ENCODE measurements at places on chromosomes 5 and 9.

- no peak for DNase-seq
Observed at GRCh38 chr9:135248721-135249120, 161.3 kb downstream of the OLFM1 start.

DNA sequence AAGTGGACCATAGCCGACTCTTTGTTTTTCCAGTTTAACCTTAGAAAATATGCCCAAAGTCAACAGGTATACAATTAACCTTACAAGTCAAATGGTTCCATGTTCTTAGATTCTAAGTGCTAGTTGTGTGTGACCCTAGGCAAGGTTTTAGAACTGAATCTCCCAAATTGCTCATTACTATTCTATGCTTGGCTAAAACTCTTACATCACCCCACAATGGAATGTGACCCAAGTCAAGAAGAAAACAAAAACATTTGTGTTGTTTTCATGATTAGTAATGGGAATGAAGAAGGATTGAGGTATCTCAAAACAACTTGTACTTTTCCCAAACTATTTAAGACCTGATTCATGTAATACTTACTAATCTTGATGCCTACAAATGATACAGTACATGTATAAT is 159.2 kb downstream of the ARRDC3 start:
- DNase-seq, result no peak

DNA sequence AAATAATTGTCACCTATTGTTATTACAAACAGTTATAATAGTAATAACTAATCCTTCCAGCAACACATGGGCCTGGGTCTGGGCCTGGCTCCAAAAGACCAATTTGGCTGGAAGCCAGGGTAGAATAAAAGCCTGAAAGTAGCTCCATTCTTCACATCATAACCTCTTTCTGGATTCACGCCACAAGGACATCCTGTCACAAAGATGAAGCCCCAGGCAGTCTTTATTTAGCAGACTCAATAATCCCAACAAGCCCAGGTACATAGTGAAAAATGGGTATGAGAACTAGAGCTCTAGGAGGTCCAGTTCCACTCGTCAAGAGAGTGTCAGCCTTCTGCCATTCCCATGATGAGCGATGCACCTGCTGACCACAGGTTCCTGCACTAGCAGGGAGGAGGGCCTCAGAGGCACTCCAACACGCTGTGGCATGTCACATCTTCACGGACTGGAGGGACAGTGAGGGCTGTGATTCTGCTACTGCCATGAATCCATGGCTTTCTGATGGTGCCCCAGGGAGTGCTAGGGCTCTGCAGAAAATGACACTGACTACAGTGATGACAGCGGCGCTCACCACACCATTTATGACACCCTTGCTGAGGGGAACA is 124.9 kb downstream of the SPOCK1 start:
- DNase-seq, result peak; percentile 85

DNA sequence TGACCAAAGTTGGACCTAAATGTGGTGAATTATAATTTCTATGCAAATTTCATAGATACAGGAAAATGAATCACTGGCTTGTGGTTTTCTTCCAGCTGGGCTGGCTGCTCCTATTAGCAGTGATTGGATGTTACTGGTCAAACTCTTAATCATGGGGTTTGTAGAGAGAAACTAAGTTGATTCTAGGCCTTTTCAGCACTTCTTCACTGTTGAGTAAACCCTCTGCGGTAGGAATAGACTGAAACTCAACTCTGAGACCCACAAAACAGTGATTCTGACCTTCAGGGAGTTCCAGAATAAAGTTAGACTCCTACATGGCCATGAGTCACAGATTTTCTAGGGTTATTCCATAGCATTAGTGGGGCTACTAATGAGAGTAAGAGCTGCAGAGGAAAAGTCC is 47.9 kb upstream of the FKTN start:
- no peak for DNase-seq

GRCh38 chr9:127660886-127661741 is 45.7 kb upstream of the CFAP157 start:
- peak; percentile 82 for DNase-seq

DNA sequence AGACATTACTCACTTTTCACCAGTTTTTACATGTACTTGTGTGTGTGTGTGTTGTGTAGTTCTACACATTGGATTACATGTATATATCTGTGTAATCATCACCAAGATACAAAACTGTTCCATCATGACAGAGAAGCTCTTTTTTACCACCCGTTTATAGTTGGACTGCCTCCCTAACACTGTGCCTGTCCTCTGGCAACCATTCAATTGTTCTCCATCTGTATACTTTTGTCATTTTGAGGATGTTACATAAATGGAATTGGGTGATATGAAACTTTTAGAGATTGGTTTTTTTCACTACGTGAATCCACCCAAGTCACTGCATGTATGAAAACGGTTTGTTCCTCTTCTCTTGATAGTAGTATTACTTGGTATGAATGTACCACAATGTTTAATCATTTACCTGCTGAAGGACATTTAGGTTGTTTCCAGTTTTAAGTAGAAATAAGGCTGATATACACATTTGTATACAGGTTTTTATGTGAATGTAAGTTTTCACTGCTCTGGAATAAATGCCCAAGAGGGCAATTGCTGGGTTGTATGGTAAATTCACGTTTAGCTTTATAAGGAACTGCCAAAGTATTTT is 126.2 kb downstream of the MAPKAP1 start:
- no peak for DNase-seq

GRCh38 chr5:137075163-137075970 is 423.8 kb downstream of the SPOCK1 start:
- DNase-seq, result peak; percentile 85

DNA sequence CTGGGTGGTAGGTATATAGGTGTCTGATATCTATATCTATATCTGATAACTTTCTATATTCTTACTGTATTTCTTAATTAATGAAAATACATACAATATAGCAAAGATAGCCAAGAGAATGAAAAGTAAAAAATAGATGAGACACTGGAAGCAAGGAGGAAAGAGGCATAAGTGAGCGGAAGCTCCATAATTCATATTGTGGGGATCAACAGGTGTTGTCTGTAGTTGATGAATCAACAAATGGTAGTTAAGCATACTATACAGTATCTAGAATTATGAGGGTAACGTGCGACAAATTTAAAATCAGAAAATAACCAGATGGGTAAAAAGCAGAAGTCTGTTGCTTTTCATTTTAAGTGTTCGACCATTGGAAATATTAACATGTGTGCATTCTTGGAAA is 7.1 kb downstream of the SPTLC1 start:
- no peak for DNase-seq

- DNase-seq, result no peak
Observed at GRCh38 chr5:95445995-95446394, 54.8 kb downstream of the FAM81B start.

DNA sequence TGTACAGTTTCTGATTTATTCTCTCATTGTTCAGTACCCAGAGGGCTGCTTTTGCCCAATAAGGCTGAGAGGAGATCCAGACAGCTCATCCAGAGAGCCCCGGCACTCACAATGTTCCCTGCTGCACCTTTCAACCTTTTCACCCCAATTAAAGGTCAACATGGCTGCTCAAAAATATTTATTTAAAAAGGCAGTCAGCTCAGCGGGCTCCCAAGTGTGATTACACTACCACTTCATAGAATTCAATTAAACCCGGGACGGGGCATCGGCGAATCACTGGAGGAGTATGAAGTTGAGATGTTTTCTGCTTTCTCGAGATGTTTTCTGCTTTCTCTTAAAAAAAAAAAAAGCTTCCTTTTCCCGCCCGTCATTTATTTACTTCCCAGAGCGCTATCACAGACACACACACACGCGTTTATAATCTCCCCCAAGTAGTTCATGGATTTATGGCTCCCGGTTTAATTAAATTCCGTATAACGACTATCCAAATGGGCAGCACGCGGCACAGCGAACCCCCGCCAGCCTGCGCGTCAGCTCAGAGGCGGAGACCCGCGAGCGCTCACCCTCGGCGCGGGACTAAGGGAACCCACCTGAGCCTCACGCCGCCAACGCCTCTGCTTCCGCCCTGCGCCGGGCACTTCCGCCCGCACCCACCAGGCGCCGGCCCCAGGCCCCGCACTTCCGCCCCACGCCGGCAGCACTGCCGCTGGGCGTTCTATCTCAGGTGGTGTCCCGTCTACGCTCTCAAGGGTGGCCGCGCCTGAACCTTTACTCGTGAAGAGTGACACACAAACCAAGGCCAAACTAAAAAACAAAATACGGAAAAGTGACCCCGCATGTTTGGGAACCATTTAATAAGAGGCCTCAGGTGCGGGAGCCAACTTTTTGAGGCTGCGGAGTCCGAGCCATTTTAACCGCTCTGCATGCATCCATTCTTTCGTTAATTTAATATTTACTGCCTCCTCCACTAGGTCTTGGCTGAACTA is at the start of gene C5orf63:
Gene C5orf63, minus strand, starts transcription at position 642 of the 986 bp plus-strand sequence. CDS start 14,507 bp downstream, outside the sequence.
- peak; percentile 18 for DNase-seq

GRCh38 chr9:20579524-20580314 is 42.6 kb downstream of the MLLT3 start:
- DNase-seq, result no peak

DNA sequence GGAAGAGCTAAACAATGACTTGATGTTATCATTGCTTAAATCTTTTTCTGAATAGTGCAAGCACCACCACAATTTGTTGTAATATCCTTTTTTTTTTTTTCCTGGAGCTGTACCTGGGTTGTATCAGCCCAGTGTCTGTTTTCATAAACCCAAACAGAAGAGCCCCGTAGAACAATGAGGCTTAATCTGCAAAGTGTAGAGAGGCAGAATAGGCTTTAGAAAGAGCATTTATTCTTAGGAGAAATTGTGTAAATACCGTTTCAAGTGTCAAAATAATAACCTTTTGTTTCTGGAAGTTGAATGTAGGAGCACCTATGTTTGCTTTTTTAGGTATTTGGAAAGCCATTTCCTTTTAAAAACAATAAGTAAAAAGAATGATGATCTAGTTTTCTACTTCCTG is 26.4 kb downstream of the RGS7BP start:
- DNase-seq, result peak; percentile 11

DNA sequence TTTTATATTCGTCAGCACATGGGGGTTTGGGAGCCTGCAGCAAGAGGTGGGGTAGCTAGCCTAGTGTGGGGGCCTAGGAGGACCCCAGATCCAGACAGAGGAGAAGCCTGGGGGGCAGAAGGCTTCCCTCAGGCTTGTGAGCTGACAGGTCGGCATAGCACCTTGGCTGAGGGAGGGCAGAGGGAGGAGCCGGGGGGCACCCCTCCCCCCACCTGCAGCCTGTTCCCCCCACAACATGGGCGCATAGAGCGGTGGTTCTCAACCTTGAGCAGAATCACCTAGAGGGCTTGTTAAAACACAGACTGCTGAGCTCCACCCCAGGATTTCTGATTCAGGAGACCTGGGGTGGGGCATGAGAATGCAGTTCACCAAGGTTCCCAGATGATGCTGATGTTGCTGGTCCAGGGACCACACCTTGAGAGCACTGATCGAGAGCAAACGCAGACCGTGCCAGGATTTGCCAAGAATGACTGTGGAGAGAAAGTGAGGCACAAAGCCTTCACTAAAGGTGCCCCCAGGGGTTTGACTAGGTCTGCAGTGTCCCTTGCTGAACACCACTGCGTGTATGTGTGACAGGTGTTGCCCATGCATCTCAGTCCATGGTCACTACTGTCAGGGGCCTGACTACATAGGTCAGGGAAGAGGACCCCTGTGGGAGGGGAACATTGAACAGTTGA is 163.3 kb downstream of the MACROH2A1 start:
- DNase-seq, result no peak

- DNase-seq, result no peak
Observed at GRCh38 chr9:98087420-98088354, 31.2 kb downstream of the NANS start.

- DNase-seq, result no peak
Observed at GRCh38 chr9:20844916-20845315, 160.9 kb downstream of the FOCAD start.

DNA sequence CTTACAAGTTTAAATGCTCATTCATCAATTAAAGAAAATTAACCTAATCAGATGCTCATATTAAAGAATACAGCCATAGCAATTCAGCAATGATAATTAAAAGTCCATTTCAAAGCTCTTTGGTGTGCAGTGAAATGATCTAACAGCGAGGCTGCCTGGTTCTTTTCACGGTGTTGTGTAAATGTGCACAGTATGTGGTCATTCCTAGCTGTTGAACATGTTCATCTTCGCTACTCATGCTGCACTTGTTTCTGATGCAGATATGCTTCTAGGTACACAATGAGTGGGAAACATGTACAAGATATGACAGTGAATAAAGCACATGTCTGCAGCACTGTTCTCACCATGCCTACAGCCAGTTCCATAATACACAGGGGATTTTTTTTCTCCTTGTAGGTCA is 163.5 kb downstream of the NR2F1-AS1 start:
- DNase-seq, result no peak

DNA sequence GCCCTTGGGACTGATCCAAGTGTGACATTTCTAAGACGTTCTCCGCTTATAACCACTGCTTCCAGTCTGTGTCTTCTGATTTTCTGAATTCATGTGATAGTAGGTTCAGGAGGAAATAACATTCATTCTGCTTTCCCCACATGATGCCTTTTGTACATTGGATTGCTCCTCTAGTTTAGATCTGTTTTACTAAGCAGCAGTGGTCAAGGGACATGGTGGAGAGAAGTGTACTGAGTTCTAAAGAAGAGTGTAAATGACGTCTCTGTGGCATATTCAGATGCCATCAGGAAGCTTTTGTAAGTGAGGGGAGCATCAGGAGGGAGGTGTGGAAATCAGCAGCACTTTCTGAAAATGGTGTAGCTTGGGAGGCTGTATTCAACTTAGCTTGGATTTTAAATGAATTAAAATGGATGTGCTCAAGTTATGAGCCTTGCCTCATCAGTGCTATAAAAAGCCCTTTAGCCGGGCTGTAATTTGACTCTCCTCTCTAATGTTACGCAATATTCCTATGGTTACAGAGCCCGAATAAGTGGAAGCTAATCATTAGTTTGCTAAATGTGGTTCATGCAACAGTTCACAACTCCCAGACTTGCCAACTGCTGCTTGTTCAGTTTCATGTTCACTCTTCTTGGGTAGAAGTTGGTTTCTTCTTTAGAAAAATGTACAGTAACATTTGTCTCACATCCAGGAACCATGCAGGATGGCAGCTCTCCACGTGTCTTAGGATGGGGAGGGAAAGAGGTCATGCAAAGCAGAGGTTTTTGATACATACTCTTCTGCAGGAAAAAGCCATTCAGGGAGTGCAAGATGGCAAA is 281.3 kb downstream of the ARHGAP26 start:
- peak; percentile 80 for DNase-seq

DNA sequence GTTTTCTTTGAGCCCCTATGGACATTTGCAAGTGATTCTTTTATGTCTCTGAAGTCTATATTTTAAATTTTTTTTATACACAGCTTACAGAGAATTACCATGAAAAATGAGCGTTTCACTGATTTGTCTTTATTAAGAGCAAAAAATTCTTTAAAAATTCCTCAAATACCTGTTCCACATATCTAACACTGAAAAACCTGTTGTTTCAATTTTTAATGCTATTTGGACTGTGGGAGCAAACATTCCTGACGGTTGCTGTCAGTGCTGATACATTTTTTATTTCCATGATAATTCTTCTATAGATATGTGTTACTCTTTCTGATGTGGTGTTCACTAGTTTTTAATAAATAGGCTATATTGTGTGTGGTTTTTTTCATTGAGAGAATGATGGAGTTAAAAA is 199.8 kb downstream of the GDNF start:
- DNase-seq, result no peak

DNA sequence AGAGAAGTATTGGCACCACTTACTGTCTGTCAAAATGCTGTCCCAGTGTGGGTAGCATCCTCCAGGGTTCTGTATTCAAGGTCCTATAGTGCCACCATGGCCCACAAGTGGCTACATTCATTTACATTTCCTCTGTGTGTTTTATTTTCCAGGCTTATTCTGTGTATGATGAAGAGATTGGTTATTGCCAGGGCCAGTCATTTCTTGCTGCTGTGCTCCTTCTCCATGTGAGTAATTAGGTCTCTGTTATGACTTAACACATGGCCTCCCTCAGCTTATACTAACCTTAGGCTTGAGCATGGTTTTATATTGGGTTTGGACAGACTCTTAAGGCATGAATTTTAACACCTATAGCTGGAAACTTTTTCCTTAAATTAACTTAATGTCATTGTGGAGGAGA is 36.7 kb downstream of the GPR21 start:
- DNase-seq, result no peak

All from NCI-H1436 (cell line).